ENCODE measurements at places on chromosomes 6 and 20.
A peak's percentile ranks its signal among the peaks of the same experiment; 100 is the strongest.

- DNase-seq = no peak
These were observed 2.3 kb downstream of the RNF24 start for GRCh38 chr20:4013041-4013440.

DNA sequence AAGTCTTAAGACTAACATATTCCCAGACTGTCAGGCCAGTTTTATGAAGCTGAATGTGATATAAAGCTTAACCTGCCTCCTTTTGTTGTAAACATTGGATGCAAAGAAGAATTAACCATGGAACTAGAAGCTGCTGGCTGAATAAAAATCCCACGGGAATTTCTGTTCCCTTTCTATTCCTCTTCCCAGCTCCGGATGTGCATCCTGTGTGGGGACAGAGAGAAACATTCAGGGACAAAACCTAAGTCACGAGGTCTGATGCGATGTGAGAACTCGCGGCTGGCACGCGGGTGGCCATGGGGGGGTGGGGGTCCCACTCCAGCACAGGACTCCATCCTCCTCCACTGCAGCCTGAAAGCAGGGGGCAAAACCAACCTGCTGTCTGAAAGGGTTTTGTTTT lies 32.2 kb downstream of the RAMACL start:
- no peak for DNase-seq

DNA sequence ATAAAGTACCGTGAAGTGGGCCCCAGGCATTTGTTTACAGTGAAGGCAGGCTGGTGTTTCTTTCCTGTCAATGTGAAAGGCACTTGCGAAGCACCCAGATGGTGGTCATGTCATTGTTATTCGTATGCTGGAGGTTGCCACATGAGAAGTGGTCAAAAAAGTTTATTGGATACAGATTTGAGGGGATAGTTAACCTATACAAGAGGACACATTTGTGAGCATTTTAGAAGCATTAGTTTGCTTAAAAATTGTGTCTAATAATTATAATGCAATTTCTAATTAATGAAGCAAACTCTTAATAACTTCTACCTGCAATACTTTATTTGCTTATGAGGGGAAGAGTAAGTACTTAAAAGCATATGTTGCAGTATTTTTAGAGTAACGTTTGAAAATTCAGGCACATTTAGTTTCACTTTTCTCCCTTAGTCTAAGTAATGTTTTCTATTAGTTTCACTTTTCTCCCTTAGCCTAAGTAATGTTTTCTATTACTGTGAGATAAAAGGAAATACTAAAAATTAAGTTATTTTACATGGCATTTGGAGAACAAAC lies 120.7 kb upstream of the CLDN20 start:
- no peak for DNase-seq

DNA sequence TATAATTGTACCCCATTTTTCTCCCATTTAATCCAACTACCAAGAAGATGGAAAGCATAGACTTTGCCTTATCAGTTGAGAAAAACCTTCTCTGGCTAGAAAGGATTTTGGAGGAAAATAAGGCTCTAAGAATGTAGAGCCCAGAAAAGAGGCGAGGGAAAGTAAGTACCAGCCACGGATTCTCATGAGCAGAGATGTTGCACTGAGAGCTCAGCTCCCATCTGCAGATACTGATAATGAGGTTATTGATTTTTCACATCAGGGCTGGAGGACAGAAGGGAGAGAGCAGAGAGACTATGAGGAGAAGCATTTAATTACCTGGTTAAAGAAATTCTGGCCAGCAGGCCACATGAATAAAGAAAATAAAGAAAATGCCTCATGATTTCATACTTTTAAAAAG lies 104.4 kb upstream of the FAM184A start:
- no peak for DNase-seq

GRCh38 chr20:38447251-38447661 lies 12.1 kb upstream of the SNHG17 start:
- no peak for DNase-seq

GRCh38 chr20:50344232-50345071 lies 153.8 kb downstream of the CEBPB start:
- DNase-seq = peak; percentile 46

GRCh38 chr6:30830438-30830837 lies 53.9 kb upstream of the DDR1 start:
- peak; percentile 55 for DNase-seq

DNA sequence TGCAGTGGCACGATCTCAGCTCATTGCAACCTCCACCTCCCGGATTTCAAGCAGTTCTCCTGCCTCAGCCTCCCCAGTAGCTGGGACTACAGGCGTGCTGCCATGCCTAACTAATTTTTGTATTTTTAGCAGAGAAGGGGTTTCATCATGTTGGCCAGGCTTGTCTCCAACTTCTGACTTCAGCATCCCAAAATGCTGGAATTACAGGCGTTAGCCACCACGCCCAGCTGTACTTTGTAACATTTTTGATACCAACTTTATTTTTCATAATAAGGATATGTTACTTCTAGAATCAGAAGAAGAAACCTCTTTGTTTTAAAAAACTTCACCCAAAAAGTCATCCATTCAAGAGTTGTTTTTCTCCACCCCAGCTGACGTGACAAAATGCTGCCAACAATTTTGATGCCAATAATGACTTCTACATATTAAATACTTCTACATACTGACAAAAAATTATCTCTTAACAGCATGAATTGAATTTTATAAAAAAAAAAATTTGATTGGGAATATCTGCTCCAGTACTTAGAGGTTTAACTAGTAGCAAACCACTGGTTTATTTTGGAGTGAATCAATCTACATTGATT lies 22.5 kb upstream of the PRIM2 start:
- DNase-seq = no peak

DNA sequence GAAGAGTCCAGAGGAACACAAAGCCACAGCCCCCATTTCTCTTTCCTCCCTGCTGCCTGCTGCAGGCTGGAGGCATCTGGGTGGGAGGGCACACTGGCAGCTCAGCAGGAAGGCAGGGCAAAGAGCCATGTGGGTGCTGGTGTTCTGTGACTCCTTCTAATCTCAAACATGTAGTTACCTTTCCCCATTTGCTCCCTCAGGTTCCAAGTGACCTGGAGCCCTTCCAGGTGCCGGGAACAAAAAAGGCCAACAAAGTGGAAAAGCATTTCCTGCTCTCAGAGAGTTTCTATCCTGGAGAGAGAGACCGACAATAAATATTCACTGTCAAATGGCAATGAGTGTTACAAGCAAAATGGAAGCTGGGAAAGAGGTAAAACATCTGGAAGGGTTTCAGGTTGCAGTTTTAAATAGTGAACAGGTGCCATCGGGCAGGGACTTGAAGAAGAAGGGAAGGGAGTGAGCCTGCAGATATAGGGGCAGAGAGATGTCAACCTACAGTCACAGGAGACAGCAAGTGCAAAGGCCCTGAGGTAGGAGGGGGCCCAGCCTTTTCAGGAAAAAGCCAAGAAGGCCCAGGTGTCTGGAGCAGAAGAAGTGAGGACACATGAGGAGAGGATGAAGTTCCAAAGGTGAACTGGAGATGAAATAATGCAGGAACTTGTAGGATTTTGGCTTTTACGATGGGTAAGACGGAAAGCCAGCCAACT lies 43.6 kb upstream of the IYD start:
- no peak for DNase-seq

DNA sequence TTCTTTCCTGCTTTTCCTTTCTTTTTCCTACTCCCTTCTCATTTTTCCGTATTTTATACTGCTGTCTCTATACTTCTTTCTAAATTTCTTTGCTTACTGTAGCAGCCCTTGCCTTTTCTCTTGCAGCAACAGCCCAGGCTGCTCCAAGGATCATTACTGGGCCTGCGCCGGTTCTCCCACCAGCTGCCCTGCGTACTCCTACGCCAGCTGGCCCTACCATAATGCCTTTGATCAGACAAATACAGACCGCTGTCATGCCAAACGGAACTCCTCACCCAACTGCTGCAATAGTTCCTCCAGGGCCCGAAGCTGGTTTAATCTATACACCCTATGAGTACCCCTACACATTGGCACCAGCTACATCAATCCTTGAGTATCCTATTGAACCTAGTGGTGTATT lies 148.8 kb downstream of the QKI start:
- no peak for DNase-seq

DNA sequence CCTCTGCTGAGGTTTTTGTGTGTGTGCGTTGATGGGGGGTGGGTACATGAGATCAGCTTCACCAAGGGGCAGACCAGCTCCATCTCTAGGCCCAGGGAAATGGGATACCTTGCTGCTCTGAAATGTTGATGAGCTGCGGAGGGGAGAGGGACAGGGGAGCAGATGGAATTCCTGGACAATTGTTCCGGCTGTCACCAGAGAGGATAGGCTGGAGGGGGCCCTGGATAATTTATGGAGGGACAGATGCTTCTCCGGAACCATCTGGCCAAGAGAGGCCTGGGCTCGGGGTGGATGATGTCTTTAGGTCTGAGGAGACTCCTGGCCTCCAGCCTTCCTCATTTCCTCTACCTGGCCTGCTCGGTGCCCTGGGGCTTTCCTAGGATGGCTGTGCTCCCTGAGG lies 1.9 kb upstream of the TJAP1 start:
- no peak for DNase-seq

DNA sequence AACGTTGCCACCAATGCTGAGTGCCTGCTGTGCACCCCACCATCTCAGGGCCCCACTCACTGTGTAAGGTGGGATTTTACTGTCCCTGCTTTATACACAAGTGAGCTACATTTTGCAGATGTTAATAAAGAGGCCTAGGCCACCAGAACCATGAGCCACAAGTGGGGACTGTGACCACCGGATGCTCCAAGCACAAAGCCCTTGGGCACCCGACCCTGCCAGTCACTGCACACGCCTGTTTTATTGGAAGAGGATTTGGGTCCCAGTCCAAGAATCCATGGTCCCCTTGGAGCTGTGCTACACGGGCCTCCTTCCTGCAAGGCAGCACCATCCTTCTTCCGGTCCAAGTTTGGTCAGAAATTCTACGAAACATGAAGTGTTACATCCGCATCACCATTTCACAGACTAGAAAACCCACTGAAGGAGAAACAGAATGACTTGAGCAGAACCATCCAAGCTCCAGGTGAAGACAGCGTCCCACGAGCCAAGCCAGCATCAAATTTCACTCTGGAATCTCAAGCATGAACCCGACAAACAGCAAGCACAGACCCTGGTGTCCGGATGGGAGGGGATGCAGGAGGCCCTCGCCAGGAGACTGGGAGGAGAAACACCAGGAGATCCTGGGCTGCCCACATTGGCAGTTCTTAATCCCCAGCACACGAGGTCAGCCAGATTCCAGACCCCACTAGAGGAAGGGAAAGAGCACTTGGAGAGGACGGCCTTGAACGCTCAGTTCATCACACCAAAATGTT lies 226.9 kb downstream of the DLL1 start:
- no peak for DNase-seq

- DNase-seq = no peak
These were observed 76.7 kb upstream of the CARMIL1 start for GRCh38 chr6:25202504-25202903.

GRCh38 chr6:158960026-158960425 lies 40.0 kb downstream of the RSPH3 start:
- no peak for DNase-seq

DNA sequence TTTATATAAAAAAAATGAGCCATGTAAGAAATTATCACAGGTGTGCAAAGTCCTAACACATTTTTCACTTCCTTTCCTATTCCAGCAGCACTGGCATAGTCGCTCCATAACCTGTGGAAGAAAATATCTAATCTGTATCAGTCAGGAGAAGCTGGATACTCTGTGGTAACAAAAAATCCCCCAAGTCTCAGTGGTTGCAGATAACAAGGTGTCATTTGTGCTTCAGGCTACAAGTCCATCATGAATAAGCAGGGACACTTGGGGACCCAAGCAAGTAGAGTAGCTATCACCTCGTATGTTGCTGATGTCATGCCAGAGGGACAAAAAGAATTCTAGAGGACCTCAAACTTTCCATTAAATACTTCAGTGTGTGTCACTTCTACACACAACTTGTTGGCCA lies 30.3 kb upstream of the SERPINB1 start:
- DNase-seq = no peak

DNA sequence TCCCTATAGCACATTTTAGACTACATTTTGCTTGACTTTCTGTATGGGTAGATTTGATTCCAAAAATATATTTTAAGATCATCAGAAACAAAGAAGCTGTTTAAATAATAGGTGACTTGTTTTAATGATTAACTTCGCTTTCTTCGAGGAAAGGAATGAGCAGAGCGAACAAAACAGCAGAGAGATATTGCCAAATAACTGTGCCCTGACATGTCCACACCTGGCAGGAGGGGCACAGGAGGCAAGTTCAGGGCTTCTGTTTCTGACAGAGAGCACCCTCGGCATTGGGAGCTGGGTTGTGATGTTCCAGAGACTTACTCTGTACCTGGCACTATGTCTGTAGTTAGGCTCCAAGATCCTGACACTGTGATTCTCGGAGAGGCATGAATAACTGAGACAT lies 155.7 kb upstream of the SASH1 start:
- no peak for DNase-seq
